MCF 10A (cell line): ENCODE measurements at places on chromosomes 1 and 21.

GRCh38 chr1:60670302-60670701 is 412.1 kb upstream of the NFIA start:
- no peaks in the 10 kb centered on the region for H3K27me3 ChIP-seq
- peaks cover 6% of the 10 kb centered on the region for H3K36me3 ChIP-seq
- no peak overlapping the region for H3K4me3 ChIP-seq
- no peak for DNase-seq

DNA sequence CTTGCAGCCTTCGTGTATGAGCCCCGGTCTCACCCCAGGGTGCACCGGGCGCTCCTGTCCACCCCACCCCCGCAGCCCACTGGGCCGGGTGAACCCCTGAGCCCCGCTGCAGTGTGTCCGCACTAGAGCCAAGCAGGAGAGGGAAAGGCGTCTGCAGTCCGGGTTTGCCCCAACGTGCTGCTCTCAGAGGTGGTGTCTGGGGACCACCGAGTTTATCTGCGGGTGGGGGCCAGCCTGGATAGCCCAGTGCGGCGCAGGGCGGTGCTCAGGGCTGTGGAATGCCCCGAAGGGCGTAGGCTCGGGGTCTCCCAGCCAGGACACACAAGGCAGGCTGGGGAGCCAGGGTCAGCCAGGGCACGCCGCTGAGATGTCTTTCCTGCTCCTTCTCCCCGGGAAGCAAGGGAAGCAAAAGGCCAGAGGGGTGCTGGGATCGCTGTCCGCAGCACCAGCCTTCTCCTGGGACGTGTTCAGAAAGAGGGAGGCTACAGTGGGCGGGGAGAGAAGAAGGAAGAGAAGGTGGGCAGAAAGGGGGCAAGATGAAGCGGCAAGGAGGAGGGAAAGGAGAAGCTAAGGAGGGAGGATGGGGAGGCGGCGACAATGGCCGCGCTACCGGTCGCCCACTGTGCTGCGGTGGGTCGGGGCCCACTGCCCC is 56.6 kb downstream of the MAB21L3 start:
- no peak overlapping the region for H3K27ac ChIP-seq
- H3K27me3 ChIP-seq = no peaks in the 10 kb centered on the region
- no peaks in the 10 kb centered on the region for H3K4me1 ChIP-seq
- no peaks in the 10 kb centered on the region for H3K36me3 ChIP-seq

DNA sequence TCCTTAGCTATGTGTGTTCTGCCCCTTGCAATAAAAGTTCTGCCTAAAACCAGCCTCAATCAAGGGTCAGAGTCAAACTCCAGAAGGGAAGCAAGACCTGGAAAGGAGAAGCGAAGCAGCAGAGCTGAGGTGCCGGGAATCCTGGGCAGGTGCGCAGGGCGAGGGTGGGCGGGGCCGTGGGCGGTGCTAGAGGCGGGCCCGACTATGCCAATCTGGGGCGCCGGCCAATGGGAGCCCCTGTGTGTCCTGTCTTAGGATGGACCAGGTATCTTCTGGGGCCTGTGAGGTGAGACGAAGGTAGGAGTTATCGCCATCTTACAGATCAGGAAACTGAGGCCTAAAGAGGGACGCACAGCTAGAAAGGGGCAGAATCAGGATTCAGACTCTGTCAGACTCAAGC is 120.3 kb downstream of the PTPRU start:
- DNase-seq = peak; percentile 16
- H3K27me3 ChIP-seq = peaks cover 23% of the 10 kb centered on the region
- no peak overlapping the region for H3K4me3 ChIP-seq
- H3K36me3 ChIP-seq = peaks cover 11% of the 10 kb centered on the region

DNA sequence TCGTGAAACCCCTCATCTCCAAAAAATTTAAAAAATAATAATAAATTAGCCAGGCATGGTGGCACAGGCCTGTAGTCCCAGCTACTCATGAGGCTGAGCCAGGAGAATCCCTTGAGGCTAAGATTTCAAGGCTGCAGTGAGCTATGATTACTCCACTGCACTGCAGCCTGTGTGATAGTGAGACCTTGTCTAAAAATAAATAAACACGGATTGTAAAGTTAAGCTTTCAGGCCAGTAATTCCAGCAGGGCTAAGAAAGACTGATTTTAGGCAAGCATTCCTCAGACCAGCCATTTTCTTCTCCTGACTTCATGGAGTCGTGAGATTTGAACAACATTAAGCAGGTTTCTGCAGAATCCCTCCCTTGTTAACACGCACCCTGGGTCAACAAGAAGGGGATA is 77.2 kb upstream of the EFHD2 start:
- no peak overlapping the region for H3K27ac ChIP-seq
- peaks cover 6% of the 10 kb centered on the region for H3K4me1 ChIP-seq
- peaks cover 4% of the 10 kb centered on the region for H3K36me3 ChIP-seq

DNA sequence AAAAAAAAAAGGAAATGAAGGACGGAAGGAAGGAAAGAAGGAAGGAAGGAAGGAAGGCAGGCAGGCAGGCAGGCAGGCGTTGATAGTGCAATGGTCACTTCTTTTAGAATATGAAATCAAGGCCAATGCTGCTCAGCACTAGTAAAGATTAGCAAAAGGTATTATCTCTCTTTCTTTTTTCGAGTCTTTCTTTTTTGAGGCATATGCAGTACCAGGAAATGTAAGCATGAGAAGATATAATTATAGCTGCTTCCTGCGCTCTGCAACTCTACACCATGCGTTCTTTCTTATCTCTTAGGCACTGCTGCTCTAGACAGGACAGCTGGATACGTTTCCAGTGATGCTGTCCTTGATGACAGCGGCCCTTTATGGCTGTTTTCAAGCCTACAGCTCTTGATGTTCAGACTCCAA is 1512.5 kb upstream of the B3GALT2 start:
- H3K4me1 ChIP-seq = no peaks in the 10 kb centered on the region
- H3K27me3 ChIP-seq = no peaks in the 10 kb centered on the region
- DNase-seq = no peak
- H3K27ac ChIP-seq = no peak overlapping the region

- H3K4me3 ChIP-seq = no peak overlapping the region
- no peak overlapping the region for H3K27ac ChIP-seq
- H3K27me3 ChIP-seq = peaks cover 2% of the 10 kb centered on the region
- H3K4me1 ChIP-seq = no peaks in the 10 kb centered on the region
- H3K36me3 ChIP-seq = no peaks in the 10 kb centered on the region
Measured at GRCh38 chr1:209463441-209463840, 120.1 kb upstream of the CAMK1G start.

DNA sequence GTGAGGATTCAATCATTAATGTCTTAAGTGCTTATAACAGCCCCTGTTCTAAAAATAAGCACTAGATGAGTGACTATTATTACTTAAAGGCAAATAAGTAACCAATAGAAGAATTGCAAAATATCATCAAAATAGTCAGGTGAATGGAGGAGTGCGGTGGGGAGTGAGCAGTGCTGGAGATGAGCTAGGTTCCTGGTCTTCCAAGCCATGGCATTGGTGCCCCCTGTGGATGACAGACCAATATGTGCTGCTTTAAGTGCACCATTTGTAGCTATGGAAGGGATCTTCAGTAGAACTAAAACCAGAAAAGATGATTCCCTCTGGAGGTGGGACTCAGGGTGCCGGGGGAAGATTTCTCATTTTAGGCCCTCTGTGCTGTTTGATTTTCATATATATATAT is 46.1 kb upstream of the SLC30A1 start:
- H3K4me1 ChIP-seq = no peaks in the 10 kb centered on the region
- no peaks in the 10 kb centered on the region for H3K27me3 ChIP-seq
- H3K4me3 ChIP-seq = no peak overlapping the region
- peak; percentile 86 for DNase-seq
- no peak overlapping the region for H3K27ac ChIP-seq

DNA sequence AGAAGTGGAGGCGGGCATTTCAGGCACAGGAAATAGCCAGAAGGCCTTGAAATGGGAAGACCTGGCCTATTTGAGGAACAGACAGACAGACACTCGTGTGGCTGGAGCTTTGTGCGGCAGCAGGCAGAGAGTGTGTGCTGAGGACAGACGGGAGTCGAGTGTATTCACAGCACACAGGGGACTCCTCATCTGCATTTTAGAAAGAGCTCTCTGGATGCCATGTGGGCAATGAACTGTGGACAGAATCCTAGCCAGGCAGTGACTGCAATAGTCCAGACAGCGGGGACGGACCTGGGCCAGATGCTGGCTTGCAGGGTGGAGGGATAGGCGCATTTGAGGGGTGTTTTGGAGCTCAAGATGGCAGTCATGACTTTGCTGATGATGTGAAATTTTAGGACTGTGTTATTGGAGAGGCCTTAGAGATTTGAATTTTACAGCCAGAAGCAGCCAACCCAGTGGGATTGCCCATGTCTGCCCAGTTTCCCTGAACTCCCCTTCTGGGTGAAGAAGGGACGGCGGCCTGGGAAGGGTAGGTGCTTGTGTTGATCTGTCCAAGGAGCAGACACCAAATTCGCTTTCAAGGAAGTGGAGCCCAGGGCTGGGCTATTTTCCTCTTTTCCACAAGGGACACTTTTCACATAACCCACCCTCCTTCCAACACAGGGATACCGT is 43.7 kb downstream of the CHAF1B start:
- peaks cover 25% of the 10 kb centered on the region for H3K4me1 ChIP-seq
- peak overlapping the region; percentile 98 for H3K27ac ChIP-seq
- peak overlapping the region; percentile 80 for H3K4me3 ChIP-seq
- no peak for DNase-seq
- no peaks in the 10 kb centered on the region for H3K27me3 ChIP-seq
- H3K36me3 ChIP-seq = no peaks in the 10 kb centered on the region

DNA sequence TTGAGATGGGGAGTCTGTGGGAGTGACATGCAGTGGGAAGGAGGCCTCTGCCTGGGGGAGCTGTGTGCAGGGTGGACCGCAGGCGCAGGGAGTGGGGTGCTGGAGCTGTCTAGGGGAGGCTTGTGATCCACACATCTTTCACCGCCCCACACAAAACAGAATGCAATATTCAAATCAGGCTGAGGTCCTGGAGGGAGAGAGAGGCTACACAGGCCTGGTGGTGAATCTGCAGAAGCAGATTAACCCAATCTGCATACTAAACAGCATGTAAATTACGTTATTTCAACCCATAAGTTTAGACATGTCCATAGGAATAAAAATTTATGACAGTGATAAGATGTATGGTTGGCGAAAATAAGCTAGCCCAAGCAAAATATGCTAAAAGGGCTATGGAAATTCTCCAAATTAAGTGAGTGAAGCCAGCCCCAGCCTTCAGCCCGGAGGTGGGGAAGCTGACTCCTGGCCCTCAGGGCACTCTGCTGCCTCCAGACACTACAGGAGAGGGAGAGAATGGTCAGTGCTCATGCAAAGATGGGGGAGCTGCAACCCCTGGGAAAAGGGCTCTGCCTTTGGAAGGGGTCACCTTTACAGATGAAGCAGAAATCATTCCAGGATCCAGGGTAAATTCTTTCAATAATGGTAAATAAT is 156.2 kb upstream of the CTTNBP2NL start:
- DNase-seq = no peak
- H3K4me1 ChIP-seq = peaks cover 11% of the 10 kb centered on the region
- no peak overlapping the region for H3K27ac ChIP-seq
- peaks cover 44% of the 10 kb centered on the region for H3K27me3 ChIP-seq

GRCh38 chr1:200908191-200908868 is 13.6 kb downstream of the INAVA start:
- no peak overlapping the region for H3K4me3 ChIP-seq
- H3K27ac ChIP-seq = no peak overlapping the region
- H3K4me1 ChIP-seq = peaks cover 39% of the 10 kb centered on the region
- H3K27me3 ChIP-seq = no peaks in the 10 kb centered on the region
- peaks cover 77% of the 10 kb centered on the region for H3K36me3 ChIP-seq

DNA sequence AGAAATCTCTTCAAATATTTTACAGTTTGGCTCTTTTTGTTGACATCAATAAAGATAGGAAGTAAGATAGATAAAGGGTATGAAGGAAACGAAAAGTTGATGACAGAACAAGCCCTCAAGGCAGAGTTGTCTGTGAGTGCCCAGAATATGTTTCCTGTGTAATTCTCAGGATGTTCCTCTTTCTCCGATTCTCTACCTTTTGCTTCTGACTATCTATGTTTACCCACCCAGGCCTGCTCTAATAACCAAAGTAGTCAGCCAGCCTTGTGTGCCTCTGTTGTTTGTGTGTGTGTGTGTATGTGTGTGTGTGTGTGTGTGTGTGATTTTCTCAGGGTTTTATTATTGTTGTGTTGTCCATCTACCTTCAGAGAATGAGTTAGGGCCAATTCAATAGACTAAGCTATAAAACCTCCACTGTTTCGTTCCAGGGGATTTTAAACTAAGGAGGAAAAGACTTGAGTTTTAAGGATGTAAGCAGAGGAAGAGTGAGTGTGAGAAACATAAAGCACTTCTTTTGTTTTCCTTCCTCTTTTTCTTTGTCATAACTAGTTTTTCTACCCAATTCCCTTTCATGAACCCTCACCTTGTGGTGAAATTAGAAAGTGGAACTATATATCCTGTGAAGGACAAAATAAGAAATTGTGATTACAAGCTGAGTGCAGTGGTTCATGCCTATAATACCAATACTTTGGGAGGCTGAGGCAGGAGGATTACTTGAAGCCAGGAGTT is 627.4 kb upstream of the NR5A2 start:
- H3K36me3 ChIP-seq = no peaks in the 10 kb centered on the region
- no peak overlapping the region for H3K4me3 ChIP-seq
- no peak for DNase-seq
- no peak overlapping the region for H3K27ac ChIP-seq

DNA sequence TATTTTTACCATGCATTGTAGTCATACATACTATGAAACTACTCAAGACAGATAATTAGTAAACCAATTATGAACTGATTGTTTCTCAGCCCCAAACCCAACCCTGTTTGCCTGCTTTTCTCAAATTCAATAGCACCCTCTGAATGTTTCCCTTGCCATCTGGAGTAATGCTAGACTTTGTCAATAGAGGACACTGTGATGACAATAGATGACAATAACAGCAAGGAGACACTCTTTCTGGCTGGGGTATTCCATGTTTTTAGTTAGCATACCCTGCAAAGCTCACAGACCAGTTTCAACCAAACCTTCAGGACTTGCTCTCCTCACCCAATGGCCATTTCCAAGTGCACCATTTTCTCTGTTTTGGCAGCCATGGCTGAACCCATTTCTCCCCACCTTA is 108.5 kb upstream of the LRRC7 start:
- no peak overlapping the region for H3K27ac ChIP-seq
- DNase-seq = no peak
- no peaks in the 10 kb centered on the region for H3K27me3 ChIP-seq
- no peak overlapping the region for H3K4me3 ChIP-seq
- peaks cover 4% of the 10 kb centered on the region for H3K36me3 ChIP-seq

- peaks cover 10% of the 10 kb centered on the region for H3K36me3 ChIP-seq
- no peak overlapping the region for H3K4me3 ChIP-seq
- H3K27me3 ChIP-seq = no peaks in the 10 kb centered on the region
- peak; percentile 94 for DNase-seq
- H3K4me1 ChIP-seq = peaks cover 11% of the 10 kb centered on the region
Measured at GRCh38 chr1:151340870-151341754, 5.9 kb downstream of the RFX5 start.

DNA sequence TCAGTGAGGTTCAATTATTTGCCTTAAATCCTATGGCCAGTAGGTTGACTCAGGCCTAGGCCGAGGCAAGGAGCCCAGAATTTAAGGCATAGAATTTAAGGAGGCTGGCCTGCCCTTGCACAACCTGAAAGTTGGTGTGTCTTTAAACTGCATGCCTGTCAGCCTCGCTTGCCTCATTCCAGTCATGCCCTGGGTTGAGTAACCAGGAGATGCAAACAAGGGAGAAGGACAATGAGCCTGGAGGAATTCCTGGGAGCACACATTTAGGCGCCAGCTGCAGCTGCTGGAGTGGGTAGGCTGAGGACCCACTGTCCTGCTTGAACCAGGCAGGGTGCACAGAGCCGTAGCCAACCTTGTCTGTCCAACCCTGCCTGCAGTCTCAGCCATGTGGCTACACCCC is 11.7 kb downstream of the CD2 start:
- H3K36me3 ChIP-seq = no peaks in the 10 kb centered on the region
- H3K27me3 ChIP-seq = no peaks in the 10 kb centered on the region
- no peak overlapping the region for H3K4me3 ChIP-seq
- no peak overlapping the region for H3K27ac ChIP-seq
- DNase-seq = peak; percentile 82

- H3K4me1 ChIP-seq = peaks cover 7% of the 10 kb centered on the region
- no peaks in the 10 kb centered on the region for H3K36me3 ChIP-seq
Measured at GRCh38 chr21:36027347-36027746, 33.0 kb downstream of the SETD4 start.
